Purkinje cell (primary cell): ENCODE measurements at places on chromosomes 4 and X. TPM values are rescaled to one million over a fixed set of nuclear protein-coding genes. Genes with fewer than 3 reads are reported as not detected.

The CYBB gene
- 0.08 TPM in 1 of 2 replicates, not detected in the other for polyA plus RNA-seq

The CXCL11 gene
- not detected in 2 replicates for polyA plus RNA-seq

The TEX13D gene
- not detected in 2 replicates for polyA plus RNA-seq

The GRIA3 gene
- 220 and 287 TPM in 2 replicates for polyA plus RNA-seq

The CYTL1 gene
- polyA plus RNA-seq = not detected in 2 replicates
